Caki2 (cell line): ENCODE measurements at places on chromosomes 12 and 14. TPM values are rescaled to one million over a fixed set of nuclear protein-coding genes. Genes with fewer than 3 reads are reported as not detected.

DNA sequence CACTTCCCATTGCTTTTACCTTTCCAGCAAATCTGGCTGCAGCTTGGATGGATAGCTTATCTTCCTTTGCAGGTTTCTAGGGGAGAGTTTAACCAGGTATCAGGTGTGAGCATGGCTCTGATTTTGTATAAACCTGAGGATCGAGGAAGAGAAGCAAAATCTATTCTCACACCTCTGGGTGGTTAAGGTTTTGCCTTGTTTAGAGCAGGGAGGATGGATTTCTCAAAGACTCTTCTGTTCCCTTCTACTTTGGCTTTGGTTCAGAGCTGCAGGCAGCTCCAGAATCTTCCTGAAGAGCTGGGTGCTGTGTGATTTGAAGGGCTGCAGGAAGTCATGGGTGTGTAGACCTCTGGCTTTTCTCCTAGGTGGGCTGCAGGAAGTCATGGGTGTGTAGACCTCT is 1.7 kb downstream of the JDP2 start:
- DNase-seq: no peak

GRCh38 chr14:34379816-34380470 is 82.1 kb downstream of the SPTSSA start:
- no peak for DNase-seq

DNA sequence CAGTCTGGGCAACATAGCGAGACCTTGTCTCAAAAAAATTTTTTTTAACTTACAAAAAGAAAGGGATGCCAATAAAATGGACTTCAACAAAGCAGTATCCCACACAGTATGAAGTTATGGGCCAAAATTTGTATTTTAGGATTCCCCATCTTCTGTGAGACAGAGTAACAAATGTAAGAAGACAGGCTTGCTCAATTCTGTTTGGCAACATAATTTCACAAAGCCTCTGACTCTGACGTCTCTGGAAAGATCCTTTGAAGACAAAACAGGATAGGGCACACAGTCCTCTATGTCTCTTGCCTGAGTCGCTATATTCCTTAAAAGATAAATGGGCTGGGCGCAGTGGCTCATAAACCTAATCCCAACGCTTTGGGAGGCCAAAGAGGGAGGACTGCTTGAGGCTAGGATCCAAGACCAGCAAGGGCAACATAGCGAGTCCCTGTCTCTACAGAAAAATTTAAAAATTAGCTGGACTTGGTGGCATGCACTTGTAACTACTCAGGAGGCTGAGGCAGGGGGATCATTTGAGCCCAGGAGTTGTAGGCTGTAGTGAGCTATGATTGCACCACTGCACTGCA is 1.1 kb upstream of the HOMEZ start:
- DNase-seq: no peak

- DNase-seq: no peak
Observed at GRCh38 chr14:20866963-20867362, 24.2 kb upstream of the RNASE3 start.

DNA sequence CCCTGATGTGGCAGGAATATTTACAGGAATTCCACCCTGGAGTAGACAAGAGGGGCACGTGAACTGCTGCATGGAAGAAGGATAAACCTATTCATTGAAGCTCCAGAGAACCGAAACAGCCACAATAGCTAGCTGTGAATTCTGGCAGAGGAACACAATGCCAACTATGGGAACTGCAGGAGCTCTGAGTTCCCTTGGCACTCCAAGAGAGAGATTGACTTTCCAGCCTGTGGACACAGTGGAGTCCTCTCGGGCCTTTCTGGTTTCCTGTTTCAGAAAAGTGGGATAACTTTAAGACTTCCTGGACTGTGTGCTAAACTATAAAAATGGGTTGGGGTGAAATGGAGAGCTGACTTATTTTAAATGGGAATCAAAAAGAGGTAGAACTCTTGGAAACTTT is 11.9 kb downstream of the CACNA2D4 start:
- DNase-seq: no peak

GRCh38 chr12:4710113-4710512 is 10.1 kb upstream of the GALNT8 start:
- no peak for DNase-seq

DNA sequence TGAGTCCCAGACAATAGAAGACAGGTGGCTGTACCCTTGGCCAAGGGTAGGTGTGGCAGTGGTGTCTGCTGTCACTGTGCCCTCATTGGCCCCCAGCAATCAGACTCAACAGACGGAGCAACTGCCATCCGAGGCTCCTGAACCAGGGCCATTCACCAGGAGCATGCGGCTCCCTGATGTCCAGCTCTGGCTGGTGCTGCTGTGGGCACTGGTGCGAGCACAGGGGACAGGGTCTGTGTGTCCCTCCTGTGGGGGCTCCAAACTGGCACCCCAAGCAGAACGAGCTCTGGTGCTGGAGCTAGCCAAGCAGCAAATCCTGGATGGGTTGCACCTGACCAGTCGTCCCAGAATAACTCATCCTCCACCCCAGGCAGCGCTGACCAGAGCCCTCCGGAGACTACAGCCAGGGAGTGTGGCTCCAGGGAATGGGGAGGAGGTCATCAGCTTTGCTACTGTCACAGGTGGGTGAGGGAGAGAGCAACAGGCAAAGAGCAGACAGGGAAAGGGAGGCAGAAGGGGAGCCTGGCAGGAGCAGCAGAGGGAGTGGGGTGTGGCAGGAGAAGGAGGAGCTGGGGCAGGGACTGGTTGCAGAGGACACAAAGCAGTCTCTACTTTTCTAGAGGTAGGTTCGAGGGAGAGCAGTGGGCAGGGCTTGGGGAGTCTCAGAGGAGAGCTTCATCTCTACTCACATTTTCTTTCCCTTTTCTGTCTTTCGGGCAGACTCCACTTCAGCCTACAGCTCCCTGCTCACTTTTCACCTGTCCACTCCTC is 452 bp downstream of the INHBE start:
- no peak for DNase-seq

GRCh38 chr12:89140141-89140540 is 212.2 kb downstream of the DUSP6 start:
- DNase-seq: no peak

- peak; percentile 56 for DNase-seq
Observed at GRCh38 chr12:126069549-126070165, 1004.4 kb downstream of the AACS start.

DNA sequence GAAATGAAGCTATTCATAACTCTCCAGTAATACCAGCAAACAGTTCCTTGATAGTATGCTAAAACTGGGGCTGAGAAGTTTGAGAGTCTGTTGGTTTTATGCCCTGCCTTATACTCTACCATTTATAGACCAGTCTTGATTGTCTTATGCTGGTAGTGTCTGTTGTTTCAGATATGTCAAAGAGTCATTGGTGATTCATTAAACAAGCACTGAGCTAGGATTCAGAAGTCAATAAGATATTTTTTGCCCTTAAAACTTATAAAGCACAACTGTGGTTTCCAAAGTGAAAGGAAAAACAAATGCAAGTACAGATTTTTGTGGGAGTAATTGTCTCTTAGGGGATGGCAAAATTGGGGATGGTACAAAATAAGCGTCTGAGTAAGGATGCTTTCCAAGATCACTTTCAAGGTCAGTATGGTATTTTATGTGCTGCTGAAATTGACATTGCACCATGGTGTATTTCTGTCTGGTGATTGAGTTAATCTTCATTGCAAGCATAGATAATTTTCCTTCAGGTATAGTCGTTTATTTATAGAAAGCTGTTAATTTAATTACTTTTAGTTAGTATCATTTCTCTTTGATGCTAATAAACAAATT is 289.5 kb upstream of the E2F7 start:
- no peak for DNase-seq

- DNase-seq: no peak
Observed at GRCh38 chr14:61575551-61576150, 119.7 kb upstream of the HIF1A start.

- peak; percentile 49 for DNase-seq
Observed at GRCh38 chr12:132275110-132275531, 54.3 kb downstream of the GALNT9 start.

GRCh38 chr12:107929436-107929835 is 154.9 kb downstream of the ASCL4 start:
- no peak for DNase-seq

- DNase-seq: no peak
Observed at GRCh38 chr14:98799891-98800290, 472.1 kb downstream of the BCL11B start.

DNA sequence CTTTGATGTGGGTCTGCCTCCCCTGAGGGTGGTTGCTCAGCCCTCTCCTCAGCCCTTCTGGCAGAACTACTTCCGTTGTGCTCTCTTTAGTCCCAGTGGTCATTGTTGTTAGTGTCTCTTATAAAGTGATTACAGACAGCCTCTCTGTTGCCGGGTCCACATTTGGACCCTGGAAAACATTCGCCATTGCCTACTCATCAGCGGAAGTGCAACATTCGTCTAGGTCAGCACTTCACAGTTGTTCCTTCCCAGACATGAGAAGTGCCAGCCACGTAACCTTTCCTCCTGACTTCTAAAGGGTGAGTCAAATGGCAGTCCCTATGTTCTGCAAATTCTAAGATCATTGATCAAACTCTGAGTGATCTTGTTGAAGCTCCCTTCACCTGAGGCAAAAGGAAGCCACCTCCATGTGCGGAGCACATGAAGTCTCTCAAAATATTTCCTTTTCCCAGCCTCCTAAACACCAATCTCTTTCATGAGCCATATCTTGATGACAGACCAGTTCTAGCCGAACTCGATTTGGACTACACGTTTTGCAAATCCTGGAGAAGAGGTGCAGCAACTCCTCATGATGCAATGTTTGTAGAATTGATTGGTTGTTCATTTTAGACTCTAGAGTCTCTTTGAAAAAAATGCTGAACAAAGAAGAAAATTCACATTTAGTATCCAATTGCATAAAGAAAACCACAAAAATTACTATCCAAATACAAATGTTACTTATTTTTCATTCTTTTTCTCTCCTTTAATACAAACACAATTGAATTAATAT is 163.8 kb downstream of the RPL10L start:
- no peak for DNase-seq

GRCh38 chr12:943051-943450 is 6.4 kb downstream of the RAD52 start:
- no peak for DNase-seq

The MEG3 gene
- not detected in 2 replicates for total RNA-seq

The KLRC2 gene
- not detected in 2 replicates for total RNA-seq

The EID3 gene
- 4.9 and 6.8 TPM in 2 replicates for total RNA-seq

The CLEC4A gene
- total RNA-seq: not detected in 2 replicates

The SLC6A15 gene
- 6.2 and 6.7 TPM in 2 replicates for total RNA-seq

The CALCOCO1 gene
- 25.9 and 27.4 TPM in 2 replicates for total RNA-seq

The SOAT2 gene
- not detected in 2 replicates for total RNA-seq

The CLEC1B gene
- total RNA-seq: not detected in 2 replicates

The IL31 gene
- total RNA-seq: not detected in 2 replicates

The BEST3 gene
- total RNA-seq: 0.12 and 0.54 TPM in 2 replicates

The PPP1R1A gene
- 6.6 and 9.2 TPM in 2 replicates for total RNA-seq
